NCI-H187 (cell line): ENCODE measurements at places on chromosomes 7 and 10.

- no peak for DNase-seq
Measured at GRCh38 chr10:71479831-71480230, 83.1 kb downstream of the CDH23 start.

GRCh38 chr10:72277996-72278667 is 4.4 kb downstream of the DDIT4 start:
- DNase-seq: no peak

DNA sequence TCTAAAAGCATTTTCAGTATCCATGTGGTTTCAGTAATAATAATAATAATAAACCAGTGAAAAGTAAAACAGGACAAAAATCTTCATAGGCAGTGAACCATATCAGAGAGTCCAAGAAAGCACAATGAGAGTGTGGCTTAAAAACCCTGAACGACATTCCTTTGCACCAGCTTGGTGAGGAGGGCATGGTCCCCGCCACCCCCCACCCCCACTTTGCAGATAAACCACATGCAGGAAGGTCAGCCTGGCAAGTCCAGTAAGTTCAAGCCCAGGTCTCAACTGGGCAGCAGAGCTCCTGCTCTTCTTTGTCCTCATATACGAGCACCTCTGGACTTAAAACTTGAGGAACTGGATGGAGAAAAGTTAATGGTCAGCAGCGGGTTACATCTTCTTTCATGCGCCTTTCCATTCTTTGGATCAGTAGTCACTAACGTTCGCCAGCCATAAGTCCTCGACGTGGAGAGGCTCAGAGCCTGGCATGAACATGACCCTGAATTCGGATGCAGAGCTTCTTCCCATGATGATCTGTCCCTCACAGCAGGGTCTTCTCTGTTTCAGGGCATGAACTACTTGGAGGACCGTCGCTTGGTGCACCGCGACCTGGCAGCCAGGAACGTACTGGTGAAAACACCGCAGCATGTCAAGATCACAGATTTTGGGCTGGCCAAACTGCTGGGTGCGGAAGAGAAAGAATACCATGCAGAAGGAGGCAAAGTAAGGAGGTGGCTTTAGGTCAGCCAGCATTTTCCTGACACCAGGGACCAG is 172.5 kb downstream of the EGFR start:
- no peak for DNase-seq

DNA sequence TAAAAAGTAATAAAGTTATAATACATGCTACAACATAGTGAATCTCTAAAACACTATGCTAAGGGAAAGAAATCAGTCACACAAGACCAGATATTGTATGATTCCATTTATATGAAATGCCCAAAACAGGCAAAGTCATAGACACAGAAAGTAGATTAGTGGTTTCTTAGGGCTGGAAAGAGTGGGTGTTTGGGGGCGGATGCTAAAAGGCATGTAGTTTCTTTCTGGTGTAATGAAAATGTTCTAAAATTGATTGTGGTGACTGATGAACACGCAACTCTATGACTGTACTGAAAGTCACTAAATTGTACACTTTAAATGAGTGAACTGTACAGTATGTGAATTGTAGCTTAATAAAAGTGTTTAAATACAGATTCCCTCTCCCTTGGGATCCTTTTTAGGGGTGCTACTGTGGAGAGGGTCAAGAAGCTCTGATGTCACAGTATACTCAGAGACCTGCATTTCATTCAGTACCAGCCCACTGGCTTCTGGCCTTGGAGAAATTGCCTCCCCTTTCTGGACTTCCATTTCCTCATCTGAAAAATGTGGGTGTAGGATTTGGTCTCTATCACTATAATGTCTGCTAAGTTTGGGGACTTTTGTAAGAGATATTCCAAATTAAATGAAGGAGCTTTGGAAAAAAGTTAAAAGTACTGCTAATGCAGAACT is 46.4 kb downstream of the AOAH start:
- DNase-seq: no peak

- no peak for DNase-seq
Measured at GRCh38 chr7:20562461-20562860, 53.0 kb upstream of the ABCB5 start.

DNA sequence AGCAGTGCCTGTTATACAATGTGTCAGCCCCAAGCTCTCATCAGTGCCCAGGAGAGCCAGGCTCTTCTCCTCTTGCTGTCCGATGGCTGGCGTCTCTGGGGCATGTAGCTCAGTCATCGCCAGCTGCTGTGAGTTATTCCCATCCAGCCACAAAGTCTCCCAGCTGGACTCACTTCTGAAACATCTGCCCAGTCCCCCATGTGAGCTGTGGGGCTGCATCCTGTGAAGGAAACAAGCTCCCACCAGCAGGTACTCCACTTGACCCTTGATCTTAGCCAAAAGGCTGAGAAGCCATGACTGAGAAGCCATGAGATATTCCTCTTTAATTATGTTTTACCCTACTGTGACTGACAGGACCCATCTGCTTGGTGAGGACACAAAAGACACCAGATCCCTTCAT is 212.7 kb upstream of the IGFBP3 start:
- no peak for DNase-seq

- no peak for DNase-seq
Measured at GRCh38 chr7:124818807-124819206, 53.2 kb upstream of the GPR37 start.

- no peak for DNase-seq
Measured at GRCh38 chr10:8116926-8117493, 62.5 kb downstream of the GATA3 start.

DNA sequence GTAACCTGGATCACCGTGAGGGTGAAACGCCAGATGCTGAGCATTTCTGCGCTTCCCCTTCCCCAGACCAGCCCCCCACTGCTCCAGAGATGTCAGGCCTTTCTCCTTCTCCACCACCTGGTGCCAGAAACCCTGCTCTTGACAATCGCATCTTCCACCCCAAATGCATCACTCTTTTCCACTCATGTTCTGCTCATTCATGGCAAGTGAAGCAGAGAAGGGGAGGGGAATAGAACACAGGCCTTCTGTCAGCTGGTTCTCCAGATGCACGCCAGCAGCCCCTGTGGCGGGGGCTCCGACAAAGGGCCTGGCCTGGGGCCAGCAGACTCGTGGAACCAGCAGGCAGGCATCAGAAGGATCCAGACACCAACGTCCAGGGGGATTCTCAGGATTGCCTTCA is 68.5 kb upstream of the SVIL start:
- DNase-seq: peak; percentile 47

GRCh38 chr7:42407021-42407710 is 170.2 kb upstream of the GLI3 start:
- no peak for DNase-seq

- no peak for DNase-seq
Measured at GRCh38 chr7:100396421-100396982, 23.2 kb downstream of the PILRA start.
